Stimulated activated CD4-positive, alpha-beta T cell treated with anti-CD3 and anti-CD28 coated beads, Interleukin-15, amount 100 ng/mL, for 48 hours (primary cell): ENCODE measurements at places on chromosomes 2 and 18.

DNA sequence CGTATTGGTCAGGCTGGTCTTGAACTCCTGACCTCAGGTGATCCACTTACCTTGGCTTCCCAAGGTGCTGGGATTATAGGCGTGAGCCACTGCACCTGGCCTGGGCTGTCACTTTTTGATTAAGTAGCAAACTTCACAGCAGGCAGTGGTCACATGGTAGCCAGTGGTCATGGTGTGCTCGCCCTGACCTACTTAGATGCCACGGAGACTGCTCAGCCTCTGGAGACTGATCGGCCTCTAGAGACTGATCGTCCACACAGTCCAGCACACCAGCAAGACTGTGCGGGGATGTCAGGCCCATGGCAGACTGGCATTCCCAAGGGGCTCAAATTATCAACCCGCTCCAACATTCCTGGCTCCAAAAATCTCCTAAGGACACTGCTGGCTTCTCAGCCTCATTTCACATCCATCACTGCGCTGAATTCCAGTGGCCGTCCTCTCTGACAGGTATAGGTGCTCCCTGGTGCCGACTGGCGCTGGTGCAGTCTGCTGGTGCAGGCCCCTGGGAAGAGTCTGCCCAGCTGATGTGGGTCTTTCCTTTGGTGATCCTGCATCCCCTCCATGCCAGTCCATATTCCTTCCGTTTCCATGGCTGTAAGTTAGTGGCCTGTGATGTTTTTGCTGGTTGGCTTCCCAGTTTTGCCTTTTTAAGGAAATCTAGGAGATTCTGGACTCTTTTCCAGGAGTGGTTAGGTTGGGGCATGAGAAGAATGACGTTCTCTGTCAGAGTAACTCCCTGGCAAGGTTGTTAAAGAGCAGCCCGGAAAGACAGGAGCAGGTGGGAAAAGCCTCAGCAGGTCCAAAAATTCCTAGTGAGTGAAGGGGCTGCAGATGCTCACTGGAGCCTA is 374.5 kb upstream of the HS6ST1 start:
- no peak for DNase-seq

- no peak for DNase-seq
These were observed 128.8 kb downstream of the ATL2 start for GRCh38 chr2:38248255-38248654.

DNA sequence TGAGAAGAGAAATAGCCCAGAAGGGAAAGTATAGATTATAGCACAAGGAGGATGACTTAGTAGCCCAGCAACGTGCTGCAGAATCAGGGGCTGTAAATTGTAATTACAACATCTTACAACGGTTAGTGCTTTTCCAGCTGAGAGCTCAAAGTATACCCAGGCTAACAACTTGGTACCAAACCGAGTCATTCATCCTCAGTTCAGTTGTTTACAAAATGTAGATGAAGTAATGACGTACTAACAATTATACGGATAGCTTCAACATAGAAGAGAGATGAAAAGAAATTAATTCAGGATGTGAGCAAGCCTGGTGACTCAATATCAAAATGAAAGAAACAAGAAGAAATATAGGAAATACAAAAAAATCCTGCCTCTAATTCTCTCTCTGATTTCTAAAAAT is 99.2 kb downstream of the DYNAP start:
- DNase-seq = no peak

DNA sequence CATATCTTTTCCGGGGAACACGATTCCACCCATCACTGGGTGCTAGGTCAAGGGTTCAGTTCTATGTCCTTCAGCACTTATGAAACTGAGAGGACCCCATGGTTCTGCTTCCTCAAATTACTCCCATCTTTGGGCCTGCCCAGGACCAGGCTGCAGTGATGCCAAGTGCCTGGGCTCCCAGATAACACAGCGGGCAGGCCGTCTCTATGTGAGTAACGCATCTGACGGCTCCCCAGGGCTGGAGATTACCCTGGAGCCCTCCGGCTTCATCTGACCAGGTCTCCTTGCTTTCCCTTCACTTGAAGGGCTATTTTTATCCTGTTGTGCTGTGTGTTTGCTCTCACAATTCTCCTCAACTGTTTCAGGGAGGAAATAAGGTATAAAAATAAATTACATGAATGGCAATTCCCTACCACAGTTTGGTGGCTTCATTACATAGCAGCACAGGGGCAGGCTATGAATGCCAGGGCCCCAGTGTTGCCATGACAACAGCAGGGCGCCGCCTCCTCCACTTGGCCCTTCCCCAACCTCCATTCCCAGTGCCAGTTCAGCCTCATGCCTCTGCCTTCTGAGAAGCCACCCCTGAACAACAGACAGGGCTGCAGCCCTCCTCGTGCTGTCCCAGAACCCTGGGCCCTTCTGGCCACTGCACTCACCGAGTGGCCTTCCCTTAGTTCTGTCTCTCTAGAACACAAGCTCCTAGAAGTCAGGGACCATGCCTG is 25.4 kb upstream of the TMEM131 start:
- DNase-seq = no peak

GRCh38 chr2:115543024-115543423 is 1100.6 kb downstream of the DPP10 start:
- no peak for DNase-seq

GRCh38 chr2:21928292-21928691 is 804.5 kb downstream of the TDRD15 start:
- no peak for DNase-seq

DNA sequence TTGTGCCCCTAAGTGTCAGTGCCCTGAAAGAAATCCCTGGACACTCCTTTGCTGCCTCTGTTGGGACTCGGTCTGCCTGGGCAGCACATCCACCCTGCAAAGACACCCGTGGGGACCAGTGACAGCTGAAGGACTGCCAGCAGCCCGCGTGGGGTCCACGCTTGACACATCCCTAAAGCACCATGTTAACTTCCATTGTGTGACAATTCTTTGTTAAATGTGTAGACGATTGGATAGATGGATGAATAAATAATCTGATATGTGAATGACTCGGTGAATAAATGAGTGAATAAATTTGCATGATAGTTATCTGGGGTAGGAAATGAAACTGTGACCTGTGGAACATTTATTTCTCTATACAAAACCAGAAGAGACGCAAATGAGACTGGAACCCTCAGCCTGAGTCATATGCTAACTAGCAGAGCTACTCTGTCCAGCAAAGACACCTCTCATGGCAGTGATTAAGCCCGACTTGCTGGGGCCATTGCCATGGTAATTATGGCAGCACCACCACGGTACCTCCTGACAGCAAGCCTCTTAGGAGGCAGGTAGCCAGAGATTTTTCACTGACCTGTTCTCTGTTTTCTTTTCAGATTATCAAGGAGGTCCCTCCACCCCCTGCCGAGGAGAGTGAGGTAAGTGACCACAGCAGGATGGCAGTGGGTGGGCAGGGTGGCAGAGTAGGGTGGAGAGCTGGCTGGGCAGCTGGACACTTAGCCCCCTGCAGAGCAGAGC is 156.8 kb downstream of the ANTXR1 start:
- DNase-seq = peak; percentile 8

- no peak for DNase-seq
These were observed 24.8 kb upstream of the KIDINS220 start for GRCh38 chr2:8862230-8862629.

GRCh38 chr2:77778917-77779316 is 256.7 kb upstream of the LRRTM4 start:
- DNase-seq = no peak

DNA sequence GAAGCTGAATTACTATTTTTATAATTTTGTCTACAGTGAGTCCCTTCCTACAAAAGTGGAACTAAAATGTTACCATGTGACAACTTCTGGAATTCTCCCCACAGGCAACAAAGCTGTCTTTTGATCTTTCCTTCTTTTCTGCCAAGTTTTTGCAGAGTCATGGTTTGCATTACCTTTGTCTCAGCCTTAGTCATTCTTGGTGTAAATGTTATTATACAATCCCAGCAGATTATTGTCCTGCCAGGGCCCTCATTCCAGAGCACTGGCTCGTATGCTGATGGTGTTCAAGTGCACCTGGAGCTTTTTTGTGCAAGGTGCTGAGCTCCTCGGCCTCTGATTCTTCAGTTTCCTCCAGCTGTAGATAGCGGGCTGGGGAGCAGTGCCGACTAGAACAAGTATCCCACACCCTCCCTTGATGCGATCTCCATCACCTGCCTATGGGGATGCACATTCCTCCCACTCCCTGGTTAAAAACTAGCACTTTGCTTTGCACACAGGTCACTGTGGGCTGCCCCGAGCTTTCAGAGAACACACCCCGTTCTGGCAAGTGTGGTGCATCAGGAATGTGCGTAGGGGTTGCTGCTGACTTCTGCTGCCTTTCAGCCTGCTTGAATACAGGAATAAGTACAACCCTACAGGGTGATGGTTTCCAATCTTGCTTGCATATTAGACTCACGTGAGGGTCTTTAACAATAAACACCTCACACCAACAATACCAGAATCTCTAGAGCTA is 263.6 kb downstream of the RNF144A start:
- DNase-seq = no peak

DNA sequence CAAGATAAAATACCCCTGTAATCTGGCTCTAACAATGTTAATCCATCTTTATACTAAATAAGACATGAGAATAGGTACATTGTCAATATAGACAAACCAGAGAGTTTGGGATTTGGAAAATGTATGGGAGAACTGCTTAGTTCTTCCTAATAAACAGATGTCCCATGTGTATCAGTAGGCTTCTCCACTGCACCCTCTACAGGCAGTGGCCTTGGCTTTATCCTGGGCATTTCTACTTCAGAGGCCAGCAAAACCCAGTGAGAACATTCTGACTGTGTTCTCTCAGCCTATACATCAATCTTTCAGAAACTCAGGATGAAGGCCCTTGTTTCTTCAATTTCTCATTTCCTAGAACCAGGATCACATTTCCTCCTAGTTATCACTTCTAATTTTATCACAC is 1167.5 kb upstream of the ACVR2A start:
- no peak for DNase-seq

DNA sequence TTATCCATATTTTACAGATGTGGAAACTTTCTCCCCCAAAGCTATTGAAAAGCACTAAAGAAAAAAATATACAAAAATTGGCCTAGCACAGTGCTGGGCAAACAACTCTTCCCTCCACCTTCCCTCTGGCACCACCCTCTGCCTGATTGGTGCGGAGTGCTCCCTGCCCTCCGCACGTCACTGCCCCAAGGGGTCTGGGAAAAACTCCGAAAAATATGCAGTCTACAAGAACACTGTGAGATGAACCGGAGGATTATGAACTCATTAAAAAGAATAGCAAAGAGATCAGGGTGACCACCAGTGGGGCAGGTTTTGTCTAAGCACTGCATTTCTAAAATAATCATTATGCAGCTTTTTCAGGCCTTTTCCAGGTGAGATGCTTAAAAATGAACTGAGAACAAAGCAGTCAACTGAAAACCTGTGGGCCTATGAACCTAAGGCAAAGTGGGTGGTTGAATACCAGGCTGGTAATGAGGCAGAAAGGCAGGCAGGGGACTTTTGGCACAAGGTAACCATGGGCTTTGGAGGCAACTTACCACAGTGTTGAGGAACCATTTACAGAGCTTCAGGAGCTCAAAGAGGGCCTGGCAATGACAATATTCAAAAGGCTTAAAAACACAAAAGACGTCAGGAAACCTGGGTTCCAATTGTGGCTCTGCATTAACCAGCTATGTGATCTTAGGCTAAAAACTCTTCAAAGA is 57.5 kb downstream of the AAK1 start:
- no peak for DNase-seq

DNA sequence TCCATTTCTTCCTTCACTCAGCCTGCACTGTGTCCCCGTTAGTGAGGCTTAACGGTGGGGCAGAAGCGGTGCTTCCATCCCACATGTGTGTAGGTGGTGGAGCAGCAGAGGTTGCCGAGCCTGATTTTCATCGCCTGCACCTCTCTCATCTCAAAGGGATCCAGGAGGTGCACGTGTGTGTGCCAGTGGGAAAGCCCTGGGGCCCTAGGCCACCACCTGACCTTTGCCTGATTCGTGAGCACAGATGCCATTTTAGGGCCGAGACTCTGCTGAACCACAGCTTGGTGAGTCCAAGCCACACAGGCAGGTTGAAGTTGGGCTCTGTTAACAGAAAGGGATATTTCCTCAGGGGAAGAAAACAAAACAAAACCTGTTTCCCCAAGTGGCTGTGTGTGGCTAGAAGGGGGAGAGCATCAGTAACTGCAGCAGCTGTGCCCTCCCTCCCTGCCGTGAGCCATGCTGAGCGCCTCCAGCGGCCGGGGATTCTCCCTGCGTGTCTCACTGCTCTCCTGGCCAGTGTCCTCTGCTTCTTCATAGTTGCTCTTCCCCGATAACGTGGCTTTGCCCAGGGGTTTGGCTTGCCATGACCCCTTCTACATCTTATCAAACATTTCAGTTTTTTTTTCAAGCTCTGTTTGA is 81.5 kb downstream of the MAPRE2 start:
- peak; percentile 15 for DNase-seq

DNA sequence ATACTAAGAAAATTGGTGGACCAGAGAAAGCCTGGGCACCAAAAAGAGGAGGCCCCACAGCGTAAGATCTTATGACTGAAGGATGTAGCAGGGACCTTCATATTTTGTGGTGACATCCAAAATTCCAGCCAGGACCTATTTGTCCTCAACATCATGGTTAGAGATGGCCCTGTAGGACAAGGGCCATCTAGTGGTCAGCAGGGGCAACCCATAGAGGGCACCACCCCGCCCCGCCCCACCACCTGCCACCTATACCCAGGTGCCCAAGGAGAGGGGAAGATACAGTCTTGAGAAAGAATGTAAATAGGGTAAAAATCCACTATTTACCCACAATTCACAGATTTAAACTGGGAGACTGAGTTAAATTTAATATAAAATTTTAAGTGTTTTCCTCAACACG is 59.6 kb upstream of the TMEM163 start:
- DNase-seq = no peak
